NB4 (cell line): ENCODE measurements at places on chromosomes 6 and 20.

GRCh38 chr20:31679357-31680285, 41.9 kb downstream of the COX4I2 start:
- DNase-seq, result no peak

- peak; percentile 67 for DNase-seq
Measured at GRCh38 chr6:142566628-142567396, 265.0 kb downstream of the ADGRG6 start.

DNA sequence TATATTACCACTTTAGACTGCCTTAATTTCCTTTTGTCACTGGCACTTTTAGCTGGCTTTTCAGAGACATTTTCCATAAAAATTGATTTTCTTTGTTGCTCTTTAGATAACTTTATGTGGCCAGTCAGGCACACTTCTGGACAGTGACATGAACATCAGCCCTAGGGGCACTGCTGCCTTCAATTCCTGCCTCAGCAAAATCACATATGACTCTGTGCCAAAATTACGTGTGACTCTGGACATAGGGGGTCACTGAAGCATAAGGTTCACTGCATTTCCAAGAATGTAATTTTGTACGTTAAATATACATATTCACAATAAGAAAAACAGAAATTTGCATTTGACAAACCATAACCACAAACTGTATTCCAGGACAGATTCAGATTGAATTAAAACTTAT, 66.5 kb downstream of the ESF1 start:
- no peak for DNase-seq

DNA sequence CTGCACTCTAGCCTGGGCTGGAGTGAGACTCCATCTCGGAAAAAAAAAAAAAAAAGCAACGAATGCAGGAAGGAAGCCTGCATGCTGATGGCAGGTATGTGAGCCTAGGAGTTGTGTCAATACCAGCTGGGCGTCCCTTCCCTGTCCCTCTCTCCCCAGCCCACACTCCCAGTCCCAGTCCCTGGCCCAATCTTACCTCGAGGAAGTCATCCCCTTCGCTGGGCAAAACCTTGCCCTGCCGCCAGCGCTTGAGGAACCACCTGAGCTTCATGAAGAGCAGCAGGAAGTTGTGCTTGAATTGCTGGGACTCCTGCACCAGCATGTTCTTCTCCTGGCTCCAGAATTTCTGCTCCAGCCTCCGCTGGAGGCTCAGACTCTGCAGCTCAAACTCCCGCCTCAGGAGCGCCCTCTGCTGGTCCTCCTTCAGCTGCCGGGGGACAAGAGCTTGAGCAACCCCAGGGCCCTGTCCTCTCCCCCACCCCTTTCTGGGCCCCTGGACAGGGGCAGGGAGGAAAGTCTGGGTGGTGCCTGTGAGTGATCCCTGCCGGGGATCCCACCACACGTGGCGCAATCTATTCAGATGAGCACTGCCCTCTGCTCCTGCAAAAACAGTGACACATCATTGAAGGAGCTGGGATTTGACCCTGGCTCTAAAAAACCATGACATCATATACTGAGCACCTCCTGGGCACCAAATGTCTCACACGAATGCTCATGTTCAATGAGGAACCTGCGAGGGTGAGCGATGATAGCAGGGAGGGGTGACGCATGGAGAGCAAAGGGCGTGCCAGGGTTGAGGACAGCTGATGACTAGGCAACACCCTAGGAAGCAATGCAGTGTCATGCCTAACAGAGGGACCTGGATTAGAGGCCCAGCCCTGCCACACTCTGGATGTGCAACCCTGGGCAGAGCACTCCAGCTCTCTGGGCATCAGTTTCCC, 35.0 kb upstream of the DSN1 start:
- DNase-seq, result peak; percentile 85

DNA sequence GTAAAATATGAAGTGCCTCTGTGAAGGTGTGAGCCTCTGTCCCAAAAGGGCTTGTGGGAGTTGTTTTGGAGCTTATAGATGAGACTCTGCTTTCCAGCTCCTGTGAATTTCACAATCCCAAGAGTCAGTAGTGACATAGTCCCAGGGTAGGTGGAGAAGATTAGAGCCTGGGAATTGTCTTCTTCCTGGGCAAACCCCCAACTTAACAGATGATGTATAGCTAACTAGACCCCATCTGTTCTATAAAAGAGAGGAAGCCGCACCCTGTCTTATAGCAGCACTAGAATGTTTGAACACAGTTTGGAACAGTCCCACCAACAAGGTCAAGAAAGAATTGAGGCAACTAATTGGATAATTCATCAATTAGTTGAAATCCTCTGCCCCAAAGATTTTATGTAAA, 294.7 kb downstream of the ZNF217 start:
- no peak for DNase-seq

- no peak for DNase-seq
Measured at GRCh38 chr6:47428746-47429664, 48.6 kb upstream of the CD2AP start.

DNA sequence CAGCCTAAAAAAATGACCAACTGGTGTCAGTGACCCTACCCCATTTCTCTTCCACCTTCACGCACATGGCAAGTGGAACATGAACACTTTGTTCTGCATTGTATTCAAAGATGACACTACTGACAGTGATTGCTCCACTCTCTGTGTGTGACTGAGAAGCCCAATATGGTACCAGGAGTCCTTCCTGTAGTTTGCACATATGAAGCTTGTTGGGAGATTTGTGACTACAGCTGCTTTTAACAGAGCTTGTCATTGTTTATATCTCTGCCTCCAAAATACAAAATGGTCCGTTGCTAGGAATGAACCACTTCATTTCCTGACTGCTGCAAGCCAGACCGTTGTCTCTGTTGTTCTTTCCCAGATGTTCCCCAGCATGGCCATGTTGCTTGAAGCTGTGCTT, 140.3 kb upstream of the TCF21 start:
- DNase-seq, result no peak

- peak; percentile 94 for DNase-seq
Measured at GRCh38 chr20:63537525-63538203, 488 bp upstream of the PTK6 start.

- DNase-seq, result no peak
Measured at GRCh38 chr20:35826397-35826998, 54.7 kb downstream of the PHF20 start.

DNA sequence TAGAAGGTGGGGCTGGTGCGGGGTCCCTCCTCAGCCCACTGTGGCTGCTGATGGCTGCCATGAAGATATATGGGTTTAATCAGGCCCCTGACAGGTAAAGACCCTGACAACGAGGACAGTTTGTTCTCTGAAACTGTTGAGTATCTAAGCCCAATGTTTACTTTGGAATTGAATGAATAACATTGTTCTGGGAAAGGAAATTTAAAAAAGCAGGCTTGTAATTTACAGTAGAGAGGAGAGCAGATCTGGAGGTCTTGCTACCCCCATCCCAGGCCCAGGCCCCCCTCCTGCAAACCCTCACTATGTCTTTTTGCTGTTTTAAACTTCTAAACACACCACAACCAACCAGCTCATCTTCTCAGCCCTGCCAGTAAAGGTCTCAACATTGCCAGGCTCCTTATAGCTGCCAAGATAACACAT, 171.3 kb downstream of the CDC5L start:
- no peak for DNase-seq

DNA sequence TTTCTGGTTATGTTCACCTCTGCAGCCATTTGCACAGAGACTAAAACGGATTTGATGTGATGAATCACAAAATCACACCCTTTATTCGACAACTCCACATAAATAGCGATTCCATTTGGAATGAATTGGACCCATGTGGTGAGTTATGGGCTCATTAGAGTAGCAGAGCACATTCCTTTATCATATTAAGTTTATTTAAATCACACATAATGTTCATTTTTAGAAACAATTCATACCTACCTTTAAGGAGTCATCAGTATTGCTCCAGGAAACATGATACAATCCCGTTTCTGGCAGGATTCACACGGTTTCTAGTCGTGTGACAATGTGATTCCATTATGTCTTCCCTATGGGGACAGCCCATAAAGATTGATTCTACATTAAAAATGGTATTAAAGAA, 303.5 kb downstream of the CDH4 start:
- no peak for DNase-seq

DNA sequence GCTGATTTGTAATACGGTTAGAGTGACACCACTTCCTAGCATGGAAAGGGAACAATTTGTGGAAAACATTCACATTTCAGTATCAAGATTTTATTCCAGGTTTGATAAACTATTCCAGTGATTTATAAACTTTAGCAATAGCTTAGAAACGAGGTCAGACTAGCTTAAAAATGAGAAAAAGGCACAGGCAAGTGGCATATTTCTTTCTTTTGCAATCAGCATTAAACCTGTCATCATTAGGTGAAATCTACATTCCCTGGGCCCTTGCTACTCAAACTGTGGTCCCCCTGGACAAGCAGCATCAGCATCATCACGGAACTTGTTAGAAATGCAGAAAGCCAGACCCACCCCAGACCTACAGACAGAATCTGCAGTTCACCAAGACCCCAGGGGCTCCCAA, 29.9 kb downstream of the TBC1D7 start:
- DNase-seq, result no peak

- DNase-seq, result peak; percentile 92
Measured at GRCh38 chr6:28816909-28817807, 106.6 kb downstream of the TRIM27 start.

DNA sequence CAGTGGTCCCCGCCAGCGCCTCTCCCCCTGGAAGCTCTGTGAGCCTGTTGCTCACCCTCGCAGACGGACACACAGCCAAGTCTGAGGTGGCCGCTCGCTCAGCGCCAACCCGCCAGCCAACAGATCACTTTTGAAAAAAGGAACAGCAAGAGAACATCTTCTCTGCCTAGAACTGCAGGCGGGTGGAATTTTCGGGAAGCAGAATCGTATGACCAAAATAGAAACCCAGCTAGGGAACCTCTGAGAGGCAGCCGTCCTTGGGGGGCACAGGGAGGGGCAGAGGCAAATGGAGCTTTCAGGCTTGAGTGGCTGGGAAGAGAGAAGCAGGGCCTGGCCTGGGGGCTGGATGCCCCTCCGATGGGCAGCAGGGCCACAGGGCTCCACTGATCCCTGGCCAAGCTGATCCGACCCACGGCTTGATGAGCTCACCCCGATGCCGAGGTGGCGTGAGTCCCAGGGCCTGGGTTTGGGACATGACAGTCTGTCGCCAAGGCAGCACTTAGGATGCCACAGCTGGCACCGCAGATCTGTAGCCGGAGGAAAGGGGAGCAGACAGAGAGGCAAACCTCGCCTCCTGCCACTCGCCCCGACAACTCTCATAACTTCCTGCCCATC, 9.8 kb downstream of the NFATC2 start:
- DNase-seq, result no peak

- peak; percentile 86 for DNase-seq
Measured at GRCh38 chr20:11891077-11891775, 26.5 kb upstream of the BTBD3 start.

GRCh38 chr6:157226026-157226625, 97.2 kb downstream of the TMEM242 start:
- no peak for DNase-seq

DNA sequence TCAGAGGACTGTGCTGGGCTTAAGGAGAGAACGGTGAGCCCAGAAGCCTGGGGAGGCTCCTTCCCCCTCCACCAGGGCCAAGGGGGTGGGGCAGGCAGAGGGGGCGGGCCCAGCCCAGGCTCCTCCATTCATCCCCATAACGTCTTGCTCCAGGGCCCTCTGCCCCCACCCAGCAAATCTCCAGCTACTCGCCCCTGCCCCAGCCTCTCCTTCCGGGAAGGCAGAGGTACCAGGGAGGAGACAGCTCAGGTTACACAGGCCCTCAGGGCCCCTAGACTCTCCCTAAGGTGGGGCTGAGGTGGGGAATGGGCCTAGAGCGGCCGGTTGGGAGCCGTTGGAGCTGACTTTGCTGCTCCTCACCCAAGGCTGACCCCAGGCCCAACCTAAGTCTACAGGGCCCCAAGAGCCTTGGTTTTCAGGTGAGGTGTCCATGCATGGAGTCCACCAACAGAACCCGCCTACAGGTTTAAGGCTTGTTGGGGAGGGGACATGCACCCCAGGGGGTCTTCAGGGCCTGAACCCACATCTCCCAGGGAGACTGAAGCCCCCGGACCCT, 1.2 kb downstream of the LAMA5 start:
- no peak for DNase-seq

- peak; percentile 7 for DNase-seq
Measured at GRCh38 chr6:18214003-18214402, 50.3 kb downstream of the DEK start.

DNA sequence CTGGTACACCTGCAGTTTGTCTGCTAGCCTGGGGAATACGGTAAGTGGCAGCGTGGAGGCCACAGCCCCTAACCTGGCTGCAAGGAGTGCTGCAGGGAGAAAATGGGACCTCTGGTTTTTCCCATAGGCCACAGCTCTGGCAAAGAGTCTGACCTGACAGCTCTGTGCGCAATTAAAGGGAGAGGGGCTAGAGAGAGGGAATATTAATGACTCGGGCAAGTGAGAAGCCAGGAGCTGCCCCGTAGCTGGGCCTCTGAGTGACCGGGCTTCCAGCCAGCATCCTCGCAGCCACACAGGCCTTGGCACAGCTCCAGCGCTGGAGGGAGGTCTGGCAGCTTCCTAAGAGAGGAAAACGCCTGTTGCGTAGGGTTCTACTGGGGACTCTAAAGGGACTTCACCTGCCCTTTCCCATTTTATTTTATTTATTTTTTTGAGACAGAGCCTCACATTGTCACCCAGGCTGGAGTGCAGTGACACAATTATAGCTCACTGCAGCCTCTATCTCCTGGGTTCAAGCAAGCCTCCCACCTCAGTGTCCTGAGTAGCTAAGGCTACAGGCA, 18.2 kb upstream of the OCSTAMP start:
- no peak for DNase-seq

GRCh38 chr20:41560970-41561369, 57.2 kb downstream of the CHD6 start:
- DNase-seq, result no peak

DNA sequence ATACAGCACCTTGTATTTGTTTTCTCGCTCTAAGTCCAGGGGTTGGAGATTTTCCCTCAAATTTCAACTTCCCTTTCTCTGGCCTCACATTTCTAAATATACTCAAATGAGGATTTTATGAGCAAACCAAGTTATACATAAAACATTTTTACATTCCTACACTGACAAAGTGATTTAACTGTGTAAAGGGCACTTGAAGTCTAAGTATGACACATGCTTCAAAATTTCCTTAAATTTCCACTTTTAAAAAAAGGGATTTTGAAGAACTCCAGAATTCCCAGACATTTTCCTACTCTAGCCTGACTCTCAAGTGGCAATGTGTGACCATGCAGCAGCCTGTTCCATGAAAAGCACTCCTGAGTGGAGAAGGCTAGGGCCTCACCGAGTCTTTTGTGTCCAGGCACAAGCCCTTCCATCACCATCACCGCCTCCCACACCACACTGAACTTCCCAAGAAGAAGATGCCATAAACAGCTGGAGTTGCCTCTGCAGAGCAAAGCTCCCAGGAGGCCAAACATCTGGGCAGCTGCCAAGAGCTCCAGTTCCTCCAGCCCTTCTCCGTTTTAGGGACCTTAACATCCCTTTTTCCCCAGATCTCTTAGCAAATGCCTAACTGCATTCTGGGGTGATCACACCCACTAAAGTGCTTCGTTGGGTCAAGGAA, 68.9 kb downstream of the NCR2 start:
- DNase-seq, result no peak
